Fibroblast of the aortic adventitia (primary cell): ENCODE measurements at places on chromosomes 1 and 21. TPM values are rescaled to one million over a fixed set of nuclear protein-coding genes. Genes with fewer than 3 reads are reported as not detected.

Gene ADAM30
- not detected in 2 replicates for total RNA-seq

Gene HSD3B2
- total RNA-seq, result not detected in 2 replicates

Gene CENPS
- total RNA-seq, result 11.0 and 25.8 TPM in 2 replicates

Gene PINK1
- total RNA-seq, result 38.1 and 43.0 TPM in 2 replicates

Gene OR2M3
- under 0.01 TPM in 1 of 2 replicates, not detected in the other for total RNA-seq

Gene TFF3
- not detected in 2 replicates for total RNA-seq

Gene VCAM1
- total RNA-seq, result 0.63 and 24.8 TPM in 2 replicates

Gene SAMD11
- total RNA-seq, result 1.6 and 12.4 TPM in 2 replicates

Gene CALML6
- 0.36 and 0.49 TPM in 2 replicates for total RNA-seq

Gene PCAT6
- total RNA-seq, result not detected in 2 replicates

Gene GPR3
- total RNA-seq, result 0.99 TPM in 1 of 2 replicates, not detected in the other

Gene DOCK7
- 110 and 142 TPM in 2 replicates for total RNA-seq

Gene GNPAT
- total RNA-seq, result 25.7 and 54.8 TPM in 2 replicates

Gene ANKRD65
- total RNA-seq, result 1.7 and 2.4 TPM in 2 replicates

Gene GUCA2A
- total RNA-seq, result not detected in 2 replicates

Gene BMP8B
- total RNA-seq, result not detected in 2 replicates

Gene ASCL5
- not detected in 2 replicates for total RNA-seq

Gene TMEM52
- total RNA-seq, result 0.72 TPM in 1 of 2 replicates, not detected in the other

Gene EDARADD
- total RNA-seq, result not detected in 2 replicates

Gene C2CD2
- total RNA-seq, result 14.7 and 20.2 TPM in 2 replicates

Gene OLFML2B
- 12.0 and 14.5 TPM in 2 replicates for total RNA-seq

Gene RAB25
- not detected in 2 replicates for total RNA-seq

Gene FMO1
- 0.18 and 7.8 TPM in 2 replicates for total RNA-seq

Gene CXADR
- total RNA-seq, result 1.6 and 2.0 TPM in 2 replicates

Gene TMEM269
- 0.09 TPM in 1 of 2 replicates, not detected in the other for total RNA-seq

Gene MNDA
- not detected in 2 replicates for total RNA-seq

Gene CGN
- total RNA-seq, result 0.09 and 1.1 TPM in 2 replicates

Gene RGS7
- total RNA-seq, result 0.63 TPM in 1 of 2 replicates, not detected in the other

Gene TRIM67
- total RNA-seq, result not detected in 2 replicates

Gene PRAMEF17
- total RNA-seq, result not detected in 2 replicates

Gene COL6A1
- total RNA-seq, result 1,082 and 1,517 TPM in 2 replicates

Gene UMODL1
- not detected in 2 replicates for total RNA-seq

Gene PLA2G2F
- not detected in 2 replicates for total RNA-seq

Gene S100A7A
- not detected in 2 replicates for total RNA-seq

Gene PPP1R8
- total RNA-seq, result 23.0 and 35.2 TPM in 2 replicates

Gene ASPM
- total RNA-seq, result 7.5 and 52.4 TPM in 2 replicates

Gene CD247
- 0.16 and 0.18 TPM in 2 replicates for total RNA-seq

Gene ETV3
- total RNA-seq, result 10.9 and 17.0 TPM in 2 replicates

Gene EFCAB7
- 12.1 and 15.7 TPM in 2 replicates for total RNA-seq

Gene CRYAA
- total RNA-seq, result not detected in 2 replicates

Gene RAP1GAP
- total RNA-seq, result 0.08 and 0.09 TPM in 2 replicates

Gene ZNF593OS
- not detected in 2 replicates for total RNA-seq

Gene ZNF684
- total RNA-seq, result 5.6 and 7.0 TPM in 2 replicates

Gene ZNF436
- total RNA-seq, result 30.5 and 115 TPM in 2 replicates

Gene LCE2A
- not detected in 2 replicates for total RNA-seq

Gene KLHDC7A
- total RNA-seq, result not detected in 2 replicates

Gene EXTL1
- total RNA-seq, result 0.18 and 0.74 TPM in 2 replicates

Gene IGSF8
- total RNA-seq, result 10.1 and 10.8 TPM in 2 replicates

Gene PLA2G2C
- total RNA-seq, result not detected in 2 replicates

Gene ATP5PO
- 107 and 304 TPM in 2 replicates for total RNA-seq

Gene LCE1D
- total RNA-seq, result not detected in 2 replicates

Gene TEDDM1
- total RNA-seq, result not detected in 2 replicates

Gene TRMT13
- total RNA-seq, result 7.0 and 15.0 TPM in 2 replicates

Gene HEYL
- total RNA-seq, result not detected in 2 replicates
